Activated naive CD4-positive, alpha-beta T cell (primary cell): ENCODE measurements at places on chromosomes 7 and 10.

GRCh38 chr7:152910545-152911225 lies 151.1 kb downstream of the ACTR3B start:
- DNase-seq = no peak

GRCh38 chr7:38512291-38512690 lies 118.9 kb downstream of the AMPH start:
- no peak for DNase-seq

- DNase-seq = no peak
Observed at GRCh38 chr10:133465191-133465949, 11.6 kb downstream of the SCART1 start.

GRCh38 chr7:99089914-99090629 lies 53.8 kb downstream of the SMURF1 start:
- DNase-seq = no peak
